ENCODE measurements at places on chromosomes 7 and 10.

DNA sequence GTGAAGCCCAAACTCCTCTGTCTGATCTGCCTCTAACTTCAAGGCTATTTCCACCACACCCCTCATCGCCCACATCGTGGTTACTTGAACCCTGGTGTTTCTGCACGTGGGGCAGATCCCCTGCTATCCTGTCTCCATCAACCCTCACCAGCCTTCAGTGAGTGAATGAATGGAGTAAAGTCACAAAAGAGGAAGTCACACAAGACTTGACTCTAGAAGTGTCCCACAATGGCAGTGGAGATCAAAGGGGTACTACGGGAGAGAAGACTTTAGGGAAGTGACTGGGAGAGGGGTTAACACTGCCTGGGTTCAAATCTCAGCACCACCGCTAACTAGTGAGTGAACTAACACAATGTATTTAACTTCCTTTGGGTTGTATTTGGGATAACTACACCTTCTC lies 85.9 kb downstream of the COBL start:
- DNase-seq: no peak

- no peak for DNase-seq
These were observed 135.2 kb downstream of the RGS10 start for GRCh38 chr10:119407254-119407777.

DNA sequence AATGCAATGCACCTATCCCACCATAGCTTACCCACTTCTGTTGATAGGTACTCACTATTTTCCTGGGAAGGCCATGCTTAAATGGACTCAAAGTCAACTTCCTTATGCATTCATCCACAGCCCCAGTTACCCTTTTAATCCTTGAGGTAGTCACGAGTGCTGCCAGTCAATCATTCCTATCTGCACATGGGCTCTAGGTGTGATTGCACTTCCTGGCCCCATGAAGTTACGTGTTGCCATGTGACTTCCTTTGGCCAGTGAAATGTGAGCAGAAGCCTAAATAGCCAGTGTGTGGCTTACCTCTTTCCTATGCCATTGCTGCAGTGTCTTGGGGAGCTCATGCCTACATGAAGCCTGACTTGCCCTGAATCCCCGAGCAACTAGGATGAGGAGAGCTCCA lies 23.5 kb upstream of the EIF5AL1 start:
- no peak for DNase-seq

- peak; percentile 82 for DNase-seq
These were observed 111.7 kb upstream of the MBL2 start for GRCh38 chr10:52883996-52884871.

- DNase-seq: peak; percentile 65
These were observed 38.1 kb downstream of the CFAP46 start for GRCh38 chr10:132904181-132904813.

Measured in Calu3 (cell line).